Foreskin keratinocyte (primary cell): ENCODE measurements at places on chromosomes 5 and 9.
A peak's percentile ranks its signal among the peaks of the same experiment; 100 is the strongest.

DNA sequence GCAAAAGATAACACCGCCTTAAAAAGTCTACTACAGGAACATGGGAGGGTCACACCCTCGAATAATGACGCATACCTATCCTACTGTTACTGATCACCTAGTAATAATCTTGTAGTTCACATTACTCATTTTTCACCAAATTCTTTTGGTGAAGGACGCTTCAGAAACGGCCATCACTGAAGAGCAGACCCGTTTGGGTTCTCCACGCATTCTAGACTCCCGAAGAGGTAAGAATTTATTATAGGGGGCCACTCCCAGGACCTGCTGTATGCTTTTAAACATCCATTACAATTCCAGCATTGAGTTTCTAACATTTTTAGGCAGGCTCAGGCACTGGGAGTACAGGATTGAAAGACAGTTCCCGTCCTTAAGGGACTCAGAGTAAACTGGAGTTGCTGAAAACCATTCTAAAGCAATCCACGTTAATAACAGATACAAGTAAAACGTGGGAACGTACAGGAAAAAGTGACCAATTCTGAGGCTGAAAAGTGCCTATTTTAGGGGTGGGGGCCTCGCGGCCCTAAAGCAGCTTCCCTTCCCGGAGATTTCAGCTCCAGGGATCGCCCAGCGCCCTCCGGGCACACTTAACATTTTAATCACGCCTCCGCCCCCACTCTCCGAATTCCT, at the start of gene FER:
FER (plus strand) TSS at position 124 of the 627 bp plus-strand sequence. CDS start 50,286 bp downstream, outside the sequence.
- peak; percentile 91 for DNase-seq

DNA sequence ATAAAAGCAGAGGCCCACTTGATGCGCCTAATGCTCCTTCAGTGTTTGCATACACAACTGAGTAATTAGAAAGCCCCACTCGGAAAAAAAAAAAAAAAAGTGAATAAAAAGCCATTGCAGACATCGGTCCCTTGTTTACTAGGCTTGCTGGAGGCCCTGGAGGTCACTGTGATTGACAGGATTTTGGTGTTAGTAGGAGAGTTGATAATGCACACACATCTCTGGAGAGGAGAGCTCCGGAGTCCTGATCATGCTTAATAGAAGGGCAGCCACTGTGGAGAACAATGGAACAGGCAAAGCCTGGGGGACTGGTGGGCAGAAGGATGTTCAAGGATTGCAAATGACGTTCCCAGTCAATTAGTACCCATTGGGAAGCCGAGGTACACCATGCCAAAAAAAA, 152.5 kb downstream of the EFNA5 start:
- no peak for DNase-seq

DNA sequence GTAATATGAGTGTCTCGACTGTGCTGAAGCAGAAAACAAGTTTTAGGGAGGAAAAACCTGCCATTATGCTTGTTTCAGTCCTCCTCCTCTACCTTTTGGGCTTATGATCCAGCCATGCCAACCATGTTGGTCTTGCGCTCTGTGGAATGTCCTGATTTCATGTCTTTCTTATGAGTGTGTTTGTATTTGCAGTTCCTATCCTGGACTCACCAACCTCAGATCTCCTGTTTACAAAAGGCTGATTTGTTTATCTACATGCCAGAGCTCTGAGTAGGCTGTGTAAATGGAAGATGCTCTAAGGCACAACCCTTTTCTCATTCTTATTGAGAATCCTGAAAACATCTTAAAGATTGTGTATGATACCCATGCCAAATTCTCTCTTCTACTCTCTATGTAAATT, 138.6 kb downstream of the ARHGEF28 start:
- DNase-seq = peak; percentile 82

DNA sequence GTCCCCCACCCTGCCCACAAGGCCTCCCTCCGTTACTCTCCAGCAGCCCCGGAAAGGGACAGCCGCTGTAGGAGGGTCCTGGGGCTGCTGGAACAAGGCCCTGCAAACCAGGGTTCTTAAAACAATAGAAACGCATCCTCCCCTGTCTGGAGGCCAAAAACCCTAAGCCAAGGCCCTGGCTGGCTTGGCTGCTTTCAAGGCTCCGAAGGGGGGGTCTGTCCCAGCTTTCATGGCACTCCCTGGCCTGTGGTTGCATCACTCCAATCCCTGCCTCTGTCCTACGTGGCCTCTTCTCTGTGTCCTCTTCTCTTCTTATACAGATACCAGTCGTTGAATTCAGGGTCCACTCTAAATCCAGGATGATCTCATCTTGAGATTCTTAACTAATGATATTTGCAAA, 7.4 kb upstream of the UBAC1 start:
- no peak for DNase-seq

DNA sequence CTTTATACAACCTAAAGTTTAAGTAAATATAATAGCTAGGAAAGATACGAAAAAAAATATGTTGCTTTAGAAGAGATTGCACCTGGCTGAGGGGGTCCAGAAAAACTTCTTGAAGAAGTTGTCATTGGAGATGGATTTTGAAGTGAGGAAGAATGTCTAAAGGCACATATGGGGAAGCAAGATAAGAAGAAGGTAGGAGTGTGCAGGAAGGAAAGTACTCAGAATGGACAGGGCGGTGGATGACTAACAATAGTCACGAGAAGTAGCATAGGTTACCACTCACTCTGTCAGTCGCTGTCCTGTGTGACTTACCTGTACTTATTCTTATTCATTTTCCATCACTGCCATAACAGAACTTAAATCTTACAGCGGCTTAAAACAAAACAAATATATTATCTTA, 251.6 kb downstream of the GRIA1 start:
- no peak for DNase-seq

- DNase-seq = no peak
Measured at GRCh38 chr5:95350631-95351030, 40.5 kb upstream of the FAM81B start.

DNA sequence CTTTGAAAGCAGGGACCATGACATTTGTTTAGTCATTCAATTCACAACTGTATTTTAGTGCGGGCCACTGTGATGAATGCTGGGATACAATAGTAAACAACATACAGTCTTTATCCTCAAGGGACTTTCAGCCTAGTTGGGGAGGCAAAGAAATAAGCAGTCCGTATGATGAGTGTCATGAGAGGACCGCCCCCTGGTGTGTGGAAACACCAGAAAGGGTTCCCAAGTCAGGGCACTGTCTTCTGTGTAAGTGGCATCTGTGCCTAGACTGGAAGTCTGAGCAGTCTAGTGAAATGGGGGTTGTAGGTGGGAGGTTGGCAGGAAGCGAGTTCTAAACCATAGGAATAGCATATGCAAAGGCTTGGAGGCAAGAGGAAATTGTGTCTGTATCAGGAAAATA, 6.8 kb downstream of the C9orf43 start:
- no peak for DNase-seq

DNA sequence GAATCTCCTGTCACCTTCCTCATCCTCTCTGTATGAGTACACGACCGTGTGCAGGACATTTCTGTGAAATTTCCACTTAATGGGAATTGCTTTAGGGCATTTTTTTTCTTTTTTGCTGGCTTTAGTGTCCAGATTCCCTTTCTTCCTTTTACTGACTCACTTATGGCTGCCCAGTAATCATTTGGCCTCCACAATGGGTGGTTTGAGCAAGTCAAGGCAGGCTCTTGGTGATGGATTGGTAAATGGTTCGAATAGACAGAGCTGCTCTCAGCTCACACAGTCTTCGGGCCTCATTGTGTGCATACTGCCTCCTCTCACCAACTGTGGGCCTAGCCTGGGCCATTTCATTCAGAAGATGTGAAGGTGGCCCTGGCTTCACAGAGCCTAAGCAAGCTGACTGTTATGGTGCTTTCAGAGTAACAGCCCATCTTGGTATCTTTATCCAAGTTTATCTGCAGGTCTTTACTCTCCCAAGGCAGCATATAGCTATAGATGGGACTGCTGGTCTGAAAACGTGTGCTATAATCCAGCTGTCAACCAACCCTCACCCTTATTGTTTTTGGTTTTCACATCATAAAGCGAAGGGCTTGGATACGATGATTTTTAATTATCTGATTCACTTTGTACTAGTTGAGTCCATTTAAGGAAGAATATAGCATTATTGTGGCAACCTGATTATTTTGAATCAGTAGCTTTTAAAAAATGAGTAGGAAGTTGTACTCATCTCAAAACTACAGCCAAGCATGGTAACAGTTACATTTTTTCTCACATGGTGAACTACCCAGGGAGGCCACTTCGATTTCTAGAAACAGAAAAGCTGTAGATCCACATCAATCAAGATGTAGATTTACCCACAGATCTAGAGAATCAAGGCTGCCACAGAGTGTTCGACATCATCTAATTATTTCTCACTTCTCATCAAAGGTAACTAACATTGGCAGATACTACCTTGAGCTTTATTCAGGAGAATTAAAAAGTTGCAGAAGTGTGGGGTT, 50.4 kb upstream of the CKMT2 start:
- DNase-seq = peak; percentile 13

GRCh38 chr5:82349652-82350051, 71.5 kb upstream of the RPS23 start:
- DNase-seq = no peak

- DNase-seq = no peak
Measured at GRCh38 chr9:91341258-91341746, 20.4 kb downstream of the AUH start.

DNA sequence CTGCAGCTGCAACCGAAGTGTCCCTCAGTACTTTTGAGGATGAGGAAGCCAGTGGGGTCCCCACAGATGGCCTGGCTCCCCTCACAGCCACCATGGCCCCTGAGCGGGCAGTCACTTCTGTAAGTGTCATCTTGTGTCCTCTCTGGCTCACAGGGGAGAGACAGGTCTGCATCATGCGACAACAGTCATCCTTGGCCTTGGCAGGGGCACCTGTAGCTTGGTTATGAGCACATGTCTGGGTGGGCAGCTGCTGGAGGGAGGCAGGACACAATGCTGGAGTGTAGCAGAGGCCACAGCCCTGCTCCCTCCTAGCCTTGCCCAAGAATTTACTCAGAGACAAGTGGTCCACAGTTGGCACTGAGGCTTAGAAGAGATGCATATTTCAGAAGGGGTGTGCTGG, 71.7 kb downstream of the COL15A1 start:
- DNase-seq = no peak

GRCh38 chr9:126448136-126448535, 121.5 kb downstream of the MVB12B start:
- no peak for DNase-seq

- DNase-seq = no peak
Measured at GRCh38 chr5:38780945-38781344, 64.9 kb upstream of the OSMR start.

DNA sequence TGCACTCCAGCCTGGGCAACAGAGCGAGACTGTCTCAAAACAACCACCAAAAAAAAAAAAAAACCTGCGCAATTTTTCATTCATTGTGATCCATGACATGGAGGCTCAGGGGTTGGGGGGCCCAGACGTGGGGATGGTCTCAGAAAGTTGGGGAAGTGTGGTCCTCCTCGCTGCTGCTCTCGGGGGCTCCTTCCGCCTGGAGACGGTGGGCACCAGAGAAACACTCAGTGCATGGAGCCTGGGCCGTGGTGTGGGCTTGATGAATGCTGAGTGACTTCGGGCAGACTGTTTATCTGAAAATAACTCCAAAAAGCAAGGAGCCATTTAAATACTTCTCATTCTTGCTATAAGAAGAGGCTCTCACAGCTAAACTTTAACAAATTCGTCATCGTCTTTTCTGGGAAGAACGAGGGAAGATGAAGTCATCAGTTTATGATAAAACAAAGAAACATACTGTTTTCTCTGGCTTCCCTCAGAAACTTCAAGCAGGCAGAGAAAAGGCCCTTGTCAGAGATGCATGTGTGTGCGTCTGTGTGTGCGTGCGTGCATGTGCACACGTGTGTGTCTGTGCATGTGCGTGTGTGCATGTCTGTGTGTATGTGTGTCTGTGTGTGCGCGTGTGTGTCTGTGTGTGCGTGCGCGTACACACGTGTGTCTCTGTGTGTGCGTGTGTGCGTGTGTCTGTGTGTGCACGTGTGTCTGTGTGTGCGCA, 35.0 kb downstream of the RASGEF1C start:
- DNase-seq = no peak

DNA sequence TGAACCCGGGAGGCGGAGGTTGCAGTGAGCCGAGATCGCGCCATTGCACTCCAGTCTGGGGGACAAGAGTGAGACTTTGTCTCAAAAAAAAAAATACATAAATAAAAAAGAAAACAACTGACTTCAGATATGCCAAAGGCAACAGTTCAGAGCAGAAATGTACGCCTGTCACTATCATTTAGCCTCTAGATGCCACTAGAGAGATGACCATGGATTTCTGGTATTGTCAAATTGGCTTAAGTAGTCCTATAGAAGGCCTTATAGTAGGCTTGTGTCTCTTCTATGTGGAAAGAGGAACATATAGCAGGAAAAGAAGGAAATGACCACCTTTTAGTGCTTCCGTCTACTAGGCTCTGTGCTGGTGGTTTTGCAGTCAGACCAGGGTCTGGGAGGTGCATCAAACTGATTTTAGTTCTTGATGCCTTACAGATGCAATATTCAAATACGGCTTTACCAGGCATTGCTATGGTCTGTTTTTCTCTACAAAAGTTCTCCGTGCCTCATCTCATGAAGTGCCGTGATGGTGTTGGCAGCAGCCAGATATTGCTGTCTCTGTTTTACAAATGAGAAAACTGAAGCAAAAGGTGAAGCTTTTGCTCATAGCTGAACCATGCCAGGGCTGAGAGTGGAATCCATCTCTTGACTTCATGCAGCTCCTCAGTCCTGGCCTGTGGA, 17.2 kb downstream of the AGXT2 start:
- no peak for DNase-seq

GRCh38 chr9:107740088-107740980, 250.8 kb upstream of the KLF4 start:
- no peak for DNase-seq

GRCh38 chr5:145805819-145806218, 29.3 kb downstream of the PRELID2 start:
- no peak for DNase-seq

- DNase-seq = no peak
Measured at GRCh38 chr9:79447762-79448161, 124.0 kb upstream of the TLE4 start.

DNA sequence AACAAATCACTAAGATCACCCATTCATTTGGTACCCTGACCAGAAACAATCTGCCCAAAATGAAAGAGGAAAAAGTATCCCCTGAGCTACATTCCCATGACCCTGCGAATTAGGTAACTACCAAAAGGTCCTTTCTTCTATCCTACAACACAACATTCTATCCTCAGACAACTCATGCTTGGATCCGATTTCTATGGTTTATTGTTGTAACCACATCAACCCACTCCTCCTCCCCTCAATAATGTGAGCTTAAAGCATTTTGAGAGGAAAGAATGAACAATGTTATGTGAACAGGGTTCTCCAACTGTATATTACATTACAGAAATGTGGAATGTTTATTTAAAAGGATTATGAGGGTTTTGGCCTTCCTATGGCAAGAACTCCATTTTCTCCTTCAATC, 4.0 kb downstream of the SLC35D2 start:
- no peak for DNase-seq

DNA sequence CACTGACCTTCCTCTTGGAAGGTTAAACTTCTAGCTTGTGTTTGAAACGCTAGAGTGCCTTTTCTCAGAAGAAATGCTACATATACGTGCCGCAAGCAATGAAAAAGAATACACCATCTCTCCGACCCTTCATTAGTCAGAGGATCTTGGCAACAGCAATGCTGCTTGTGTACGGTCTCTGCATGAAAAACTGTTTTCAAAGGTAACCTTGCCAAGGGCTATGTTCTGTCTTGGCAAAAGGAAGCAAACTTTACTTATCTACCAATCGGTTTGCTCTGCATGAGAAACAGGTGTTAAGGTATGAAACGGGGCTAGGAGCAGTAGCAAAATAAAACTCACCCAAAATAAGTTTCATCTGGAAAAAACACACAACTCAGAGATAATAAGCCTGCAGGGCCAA, 297.8 kb downstream of the FBXL17 start:
- DNase-seq = peak; percentile 5

GRCh38 chr9:32930486-32930885, 70.9 kb downstream of the APTX start:
- no peak for DNase-seq
